ENCODE measurements at places on chromosomes 5 and 9.

DNA sequence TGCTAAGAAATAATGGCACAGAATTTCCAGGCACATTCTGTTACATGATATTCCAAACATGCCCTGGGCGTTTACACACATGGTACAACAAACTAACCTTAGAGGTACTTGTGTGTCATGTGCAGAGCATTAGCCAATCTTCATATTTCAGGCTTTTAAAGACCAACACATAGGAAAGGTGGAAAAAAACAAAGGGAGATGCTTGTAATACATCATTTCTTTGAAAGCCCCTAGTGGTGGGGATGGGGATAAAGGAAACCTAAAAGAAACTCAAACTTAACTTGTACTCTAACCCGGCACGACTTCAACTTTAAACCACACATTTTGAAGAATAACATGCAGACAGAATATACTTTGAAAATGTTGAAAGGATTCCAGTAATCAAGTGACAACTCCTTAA, 133.6 kb downstream of the PTPRD start:
- no peak for DNase-seq

DNA sequence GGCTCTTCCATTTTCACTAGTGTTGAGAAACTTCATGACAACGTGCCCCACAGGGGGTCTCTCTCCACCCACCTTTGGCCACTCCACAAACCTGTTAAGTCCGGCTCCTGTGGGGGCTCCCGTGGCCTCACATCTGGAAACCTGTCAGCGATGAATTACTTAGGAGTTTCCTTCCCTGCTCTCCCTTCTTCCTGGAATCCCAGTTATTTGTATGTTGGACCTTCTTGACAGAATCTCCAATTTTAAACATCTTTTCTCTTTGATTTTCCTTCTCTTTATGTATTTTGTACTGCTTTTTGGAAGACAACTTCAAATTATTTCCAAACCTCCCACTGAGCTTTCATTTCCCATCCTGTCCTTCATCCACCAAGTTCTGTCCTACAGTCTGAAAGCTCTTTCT, 55.1 kb upstream of the NRARP start:
- no peak for DNase-seq

DNA sequence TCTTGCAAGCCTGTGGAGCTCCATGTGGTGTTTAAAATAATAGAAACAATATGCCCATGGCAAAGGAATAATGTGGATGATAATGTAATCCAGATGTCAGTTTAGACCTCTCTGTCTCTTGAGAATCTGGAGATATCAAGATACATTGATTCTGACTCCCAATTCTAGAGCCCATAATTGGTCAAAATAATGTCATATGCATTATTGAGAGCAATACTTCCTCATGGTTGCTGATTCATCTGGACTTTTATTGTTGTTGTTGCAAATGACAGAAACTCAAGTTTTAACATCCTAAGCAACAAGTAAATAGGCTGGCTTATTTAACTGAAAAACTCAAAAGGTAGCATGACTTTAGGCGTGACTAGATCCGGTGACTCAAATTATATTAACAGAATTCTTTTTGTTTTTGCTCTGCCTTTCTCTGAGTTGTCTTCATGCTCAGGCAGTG, 152.1 kb downstream of the PCSK1 start:
- DNase-seq = no peak

GRCh38 chr5:152456815-152457443, 51.9 kb upstream of the NMUR2 start:
- DNase-seq = no peak

DNA sequence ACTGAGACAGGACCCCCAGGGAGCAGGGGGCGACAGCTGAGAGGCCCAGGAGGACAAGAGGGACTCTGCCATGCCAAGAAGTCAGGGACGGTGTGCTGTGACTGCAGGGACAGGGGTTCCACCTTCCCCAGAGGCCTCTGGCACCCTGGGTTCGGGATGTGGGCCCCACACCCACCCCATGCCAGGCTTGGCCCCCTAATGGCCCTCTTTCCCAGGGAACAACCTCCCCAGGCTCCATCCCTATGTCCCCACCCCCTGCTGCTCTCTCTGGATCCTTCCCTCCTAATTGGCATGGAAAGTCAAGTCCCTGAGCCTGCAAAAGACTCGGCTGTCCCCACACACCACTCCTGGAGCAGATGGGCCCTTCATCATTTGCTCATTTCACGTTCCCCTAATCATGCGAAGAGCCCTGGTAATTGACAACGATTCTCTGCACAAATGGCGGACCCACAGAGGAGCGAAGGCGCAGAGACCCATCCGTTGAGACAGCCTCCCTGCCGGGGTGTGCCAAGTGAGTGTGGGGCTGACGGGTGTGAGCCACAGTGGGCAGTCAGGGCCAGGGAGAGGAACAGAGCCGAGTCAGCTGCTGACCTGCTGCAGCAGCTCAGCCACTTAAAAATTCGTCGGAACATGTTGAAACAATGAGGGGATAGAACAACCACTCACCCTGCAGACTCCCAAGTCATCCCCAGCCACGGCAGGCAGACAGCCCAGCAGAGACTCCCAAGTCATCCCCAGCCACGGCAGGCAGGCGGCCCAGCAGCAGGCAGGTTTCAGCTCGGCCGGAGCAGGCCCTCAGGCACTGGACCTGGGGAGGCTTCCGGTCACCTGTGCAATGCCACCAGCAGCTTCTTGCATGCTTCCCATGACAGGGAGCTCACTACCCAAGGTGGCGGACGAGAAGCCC, 109.0 kb downstream of the VAV2 start:
- no peak for DNase-seq

DNA sequence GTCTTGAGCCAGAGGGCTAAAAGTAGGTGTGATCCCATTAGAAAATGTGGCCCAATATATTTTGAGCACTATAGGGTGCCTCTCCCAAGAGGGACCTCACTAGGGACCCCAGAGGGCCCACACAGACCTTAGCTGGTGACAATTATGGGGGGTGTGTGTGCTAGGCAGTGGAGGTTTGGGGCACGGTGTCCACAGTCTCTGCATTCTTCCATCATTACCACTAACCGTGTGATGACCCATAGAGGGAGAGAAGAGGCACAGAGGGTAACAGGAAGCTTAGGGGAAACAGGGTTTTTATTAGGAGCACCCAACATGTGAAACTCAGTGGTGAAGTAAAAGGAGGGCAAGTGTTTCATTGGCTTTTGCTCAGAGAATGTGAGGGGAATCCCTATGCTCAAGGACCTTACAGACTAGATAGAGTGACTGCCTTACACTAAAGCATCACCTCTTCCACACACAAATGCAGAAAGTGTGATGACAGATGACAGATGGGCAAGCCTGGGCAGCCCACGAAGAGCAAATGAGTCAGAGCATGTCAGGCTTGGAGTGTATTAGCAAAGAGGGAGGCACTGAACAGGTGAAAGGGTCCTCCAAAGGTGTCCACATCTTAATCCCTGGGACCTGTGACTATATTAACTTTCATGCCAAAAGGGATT, 2.5 kb upstream of the ACTL7A start:
- DNase-seq = no peak

DNA sequence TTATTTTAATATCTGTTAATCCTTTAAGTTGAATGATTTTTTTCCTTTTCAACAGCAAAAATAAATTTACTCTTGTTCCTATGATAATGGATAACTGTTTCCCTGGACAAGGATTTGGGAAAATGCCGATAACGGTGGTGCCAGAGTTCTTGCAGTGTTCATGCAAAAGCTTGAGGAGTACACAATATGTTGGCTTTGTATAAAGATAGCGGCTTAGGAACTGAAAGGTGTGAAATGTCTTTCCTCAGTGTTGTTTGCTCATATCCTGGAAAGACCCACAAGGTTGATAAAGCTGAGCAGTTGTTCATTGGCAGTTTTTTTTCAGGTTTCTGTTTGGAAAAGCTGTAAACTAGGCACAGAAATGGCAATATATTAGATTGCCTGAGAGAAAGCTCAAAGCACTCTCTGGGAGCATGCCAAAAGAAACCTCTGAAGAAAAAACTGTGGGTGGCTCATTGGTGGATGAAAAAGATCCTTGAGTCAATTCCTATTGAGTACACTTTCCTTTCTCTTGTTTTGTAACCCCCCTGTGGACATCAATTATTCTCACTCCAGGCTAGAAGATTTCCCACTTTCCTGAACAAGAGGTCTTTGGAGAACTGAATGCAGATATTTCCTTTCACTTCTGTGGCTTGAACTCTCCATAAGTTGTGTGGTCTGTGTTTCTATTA, 117.2 kb upstream of the RGMB start:
- no peak for DNase-seq

- DNase-seq = no peak
These were observed 72.6 kb upstream of the GALNT10 start for GRCh38 chr5:154117930-154118329.

- DNase-seq = no peak
These were observed 3.7 kb downstream of the TUBB4B start for GRCh38 chr9:137244486-137245449.

DNA sequence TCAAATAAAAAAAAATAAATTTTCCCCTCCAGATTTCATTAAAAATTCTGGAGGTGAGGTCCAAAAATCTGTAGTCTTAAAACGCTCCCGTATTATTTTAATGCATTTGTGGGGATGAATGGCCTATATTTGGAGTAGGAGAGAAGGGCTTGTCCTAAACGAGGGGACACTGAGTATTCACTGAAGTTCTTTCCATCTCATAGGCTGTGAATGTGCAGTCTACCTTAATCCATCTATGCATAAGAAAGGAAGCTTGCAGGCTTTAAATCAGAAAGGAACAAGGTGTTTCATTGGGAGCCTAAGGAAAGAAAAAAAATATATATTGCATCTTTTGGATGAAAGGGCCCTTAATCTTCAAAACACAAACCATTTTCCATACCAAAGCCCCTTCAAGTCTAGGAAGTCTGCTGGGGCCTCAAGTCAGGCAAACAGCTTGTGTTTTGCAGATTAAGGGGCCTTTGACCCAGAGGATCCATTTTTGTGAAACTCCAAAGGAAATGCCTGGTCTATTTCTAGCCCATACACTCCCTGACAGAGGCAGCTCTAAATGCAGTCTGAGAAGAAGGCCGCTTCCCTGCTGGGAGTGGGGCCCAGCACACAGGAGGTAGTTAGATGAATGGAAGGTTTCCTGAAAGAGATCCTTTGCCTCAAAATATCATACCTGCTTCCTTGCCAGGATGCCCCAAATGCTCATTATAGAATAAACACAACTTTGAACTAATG, 35.6 kb downstream of the BRINP1 start:
- no peak for DNase-seq

DNA sequence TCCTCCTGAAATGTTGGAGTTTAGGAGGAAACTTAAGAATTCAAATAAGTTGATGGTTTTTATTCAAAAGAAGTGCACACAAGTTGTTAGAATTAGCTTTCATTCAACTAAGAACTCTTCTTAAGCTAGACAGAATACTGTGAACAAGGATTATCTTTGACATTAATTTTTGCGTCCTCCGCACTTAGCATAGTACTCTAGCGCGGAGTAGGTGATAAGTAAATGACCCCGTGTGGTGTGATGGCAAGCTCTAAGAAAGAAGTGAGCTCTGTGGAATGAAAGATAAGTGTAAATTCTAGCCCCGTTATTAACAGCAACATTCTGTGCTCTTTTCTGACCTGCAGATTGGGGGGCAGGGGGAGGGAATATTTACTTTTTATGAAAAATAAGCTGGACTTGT, 1.0 kb downstream of the BRIX1 start:
- DNase-seq = no peak

DNA sequence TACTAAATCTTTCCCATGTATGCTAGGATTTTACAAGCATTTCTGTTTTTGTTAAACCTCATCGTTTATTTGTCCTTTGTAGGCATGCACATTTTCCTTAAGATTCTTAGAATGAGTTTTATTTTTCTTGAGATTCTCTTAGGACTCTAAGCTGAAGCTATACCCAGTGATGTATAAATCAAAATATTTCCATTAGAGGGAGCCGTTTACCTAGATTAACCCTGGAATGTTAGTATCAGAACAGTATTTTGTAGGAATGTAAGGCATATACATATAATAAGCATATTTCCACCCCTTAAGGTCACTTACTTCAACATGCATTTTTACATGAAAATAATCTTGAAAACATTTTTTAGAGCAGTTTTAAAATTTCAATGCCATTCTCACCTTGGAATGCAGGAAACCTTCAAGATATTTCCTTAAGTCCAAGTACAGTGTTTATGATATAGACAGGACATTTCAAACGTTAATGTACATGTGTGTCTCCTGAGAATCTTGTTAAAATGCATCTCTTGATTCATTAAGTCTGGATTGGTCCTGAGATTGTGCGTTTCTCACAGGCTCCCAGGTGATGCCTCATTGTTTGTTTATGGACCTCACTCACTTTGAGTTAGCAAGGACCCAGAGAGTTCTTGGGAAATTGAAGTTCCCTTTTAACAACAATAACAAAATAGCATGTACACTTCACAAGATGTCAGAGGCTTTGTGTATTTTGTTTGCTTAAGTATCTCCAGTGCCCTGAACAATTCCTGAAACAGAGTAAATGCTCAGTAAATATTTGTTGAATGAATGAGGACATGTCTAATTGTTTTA, 34.9 kb upstream of the FCHO2 start:
- DNase-seq = no peak

GRCh38 chr5:15564523-15564922, 64.5 kb downstream of the FBXL7 start:
- no peak for DNase-seq
